Activated CD4-positive, CD25-positive, alpha-beta regulatory T cell treated with anti-CD3 and anti-CD28 coated beads, Interleukin-2, amount 50 U/mL, for 24 hours (primary cell): ENCODE measurements at places on chromosomes 3 and 15.
A peak's percentile ranks its signal among the peaks of the same experiment; 100 is the strongest.

- ATAC-seq: no peak
These were observed 43.6 kb upstream of the RPL32 start for GRCh38 chr3:12884790-12885582.

DNA sequence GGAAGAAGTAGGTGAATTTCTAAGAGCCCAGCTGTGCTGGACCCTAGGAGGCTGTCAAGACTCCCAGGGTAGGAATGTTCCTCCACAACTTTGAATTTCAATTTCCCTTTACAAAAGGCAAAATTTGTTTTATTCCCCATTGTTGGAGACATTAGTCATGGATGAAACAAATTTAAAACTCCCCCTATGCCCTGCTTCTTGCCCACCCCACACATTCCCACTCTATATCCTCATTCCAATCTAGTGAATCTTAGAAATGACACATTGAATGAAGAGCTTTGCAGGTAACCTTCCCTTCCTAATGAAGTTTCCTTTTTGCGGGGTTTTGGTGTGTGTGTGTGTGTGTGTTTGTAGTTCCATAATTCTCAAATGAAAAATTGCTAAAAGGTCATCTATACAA is 72.6 kb downstream of the CCNL1 start:
- no peak for ATAC-seq

DNA sequence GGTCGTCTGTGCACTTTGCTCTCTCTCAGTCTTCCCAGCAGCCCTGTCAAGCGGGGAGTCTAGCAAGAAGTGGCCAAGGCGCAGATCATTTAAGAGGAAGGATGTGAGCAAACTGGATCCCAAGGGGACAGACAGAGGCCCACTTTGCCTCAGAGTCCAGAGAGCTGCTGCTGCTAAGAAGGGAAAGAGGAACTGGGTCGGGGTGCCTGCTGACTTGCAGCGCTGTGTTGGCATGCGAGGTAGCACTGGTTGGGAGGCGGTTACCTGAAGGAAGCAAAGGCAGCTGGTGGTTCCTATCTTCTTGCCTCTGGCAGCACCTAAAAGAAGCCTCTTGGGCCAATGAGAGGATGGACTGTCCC is 28.1 kb downstream of the SMAD3 start:
- ATAC-seq: no peak

GRCh38 chr3:44114142-44114541 is 127.5 kb upstream of the TOPAZ1 start:
- no peak for ATAC-seq

GRCh38 chr3:112776836-112777235 is 69.8 kb downstream of the CD200R1L start:
- no peak for ATAC-seq

GRCh38 chr3:150666167-150666566 is 37.6 kb downstream of the ERICH6 start:
- no peak for ATAC-seq

DNA sequence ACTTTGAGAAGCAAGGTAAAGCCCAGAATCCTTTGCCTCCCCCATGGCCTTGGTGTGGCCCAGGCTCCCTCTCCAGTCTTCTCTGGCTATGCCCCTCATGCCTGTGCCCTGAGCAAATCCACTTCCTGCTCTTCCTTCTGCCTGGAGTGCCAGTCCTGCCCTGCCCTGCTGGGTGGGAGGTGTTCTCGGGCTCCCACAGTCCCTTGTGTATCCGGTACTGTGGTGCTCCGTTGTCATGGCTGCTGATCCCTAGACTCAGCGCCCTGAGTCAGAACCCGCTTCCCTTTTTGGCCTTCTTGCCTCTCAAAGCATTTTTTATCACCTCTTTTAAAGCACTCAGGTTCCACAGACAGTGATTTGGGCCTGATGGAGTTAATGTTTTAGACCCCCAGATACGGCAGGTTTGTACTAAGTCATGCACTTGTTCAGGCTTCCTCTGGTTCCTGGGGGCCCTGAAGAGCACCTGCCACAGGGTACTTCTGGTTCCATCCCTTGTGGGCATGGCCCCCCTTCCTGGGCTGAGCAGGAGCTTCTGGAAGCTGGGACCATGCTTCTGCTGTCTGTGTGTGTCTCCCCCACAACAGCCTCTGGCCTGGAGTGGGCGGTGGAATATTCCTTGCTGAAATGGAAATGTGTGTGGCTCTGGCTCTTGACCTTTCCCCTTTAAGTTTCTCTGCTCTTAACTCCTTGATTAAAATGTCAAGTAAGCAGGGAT is 29.6 kb upstream of the ADAMTS7 start:
- ATAC-seq: no peak

GRCh38 chr15:60000824-60001609 is 3.1 kb upstream of the FOXB1 start:
- ATAC-seq: no peak

DNA sequence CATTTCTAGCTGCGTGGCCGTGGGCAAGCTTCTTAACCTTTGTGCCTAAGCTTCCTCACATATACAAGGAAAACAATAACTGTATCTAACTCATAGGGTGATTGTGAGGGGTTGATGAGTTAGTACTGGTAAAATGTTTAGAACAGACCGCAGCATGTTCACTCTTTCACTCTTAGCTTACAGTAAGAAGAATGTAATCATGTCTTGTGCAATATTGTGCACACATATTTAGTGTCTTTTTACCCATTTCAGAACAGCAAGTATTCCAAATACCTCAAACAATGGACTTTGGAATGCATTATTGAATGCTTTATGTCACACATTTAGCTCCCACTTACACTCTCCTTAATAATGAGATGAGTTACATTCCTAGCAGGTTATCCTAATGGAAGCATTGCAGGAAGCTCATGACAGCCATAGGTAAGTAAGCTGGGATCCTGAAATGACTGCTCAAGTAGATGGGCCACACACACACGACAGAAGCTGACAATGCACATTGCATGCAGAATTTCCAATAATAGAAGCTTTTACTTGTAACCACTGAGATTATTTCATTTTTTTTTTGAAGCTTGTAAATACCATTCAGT is 468.9 kb upstream of the WNT5A start:
- ATAC-seq: no peak

- ATAC-seq: peak; percentile 59
These were observed 10.4 kb downstream of the SLITRK3 start for GRCh38 chr3:165185707-165186327.

GRCh38 chr3:126081618-126082361 is 2.1 kb downstream of the SLC41A3 start:
- ATAC-seq: no peak

DNA sequence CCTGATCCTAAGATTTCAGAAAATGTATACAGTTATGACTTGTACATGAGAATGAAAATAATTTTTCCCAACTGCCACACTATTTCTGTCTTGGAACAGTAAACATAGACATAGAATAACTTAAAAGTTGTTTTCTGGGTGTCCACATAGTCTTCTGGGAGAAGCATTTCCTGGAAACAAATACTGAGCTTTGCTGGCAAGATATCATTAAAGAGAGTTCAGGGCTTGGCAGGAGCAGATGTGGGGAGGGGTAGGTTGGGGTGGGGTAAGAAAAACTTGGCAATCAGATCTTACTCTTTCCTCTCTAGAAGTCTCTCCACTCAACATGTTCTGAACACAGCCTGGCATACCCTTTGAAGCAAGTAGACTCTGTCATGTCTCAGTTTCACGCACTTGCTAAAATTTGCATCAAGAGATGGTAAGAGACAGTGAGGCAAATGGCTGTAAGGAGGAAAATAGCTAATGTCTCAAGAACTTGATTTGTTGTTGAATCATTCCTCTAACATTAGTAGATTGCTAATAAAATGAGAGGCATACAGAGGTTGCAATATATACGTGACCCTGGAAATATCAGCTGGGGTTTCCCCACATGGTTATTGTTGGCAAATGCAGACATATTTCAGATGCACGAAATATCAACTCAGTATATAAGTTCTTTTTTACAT is 27.3 kb upstream of the ABI3BP start:
- no peak for ATAC-seq

DNA sequence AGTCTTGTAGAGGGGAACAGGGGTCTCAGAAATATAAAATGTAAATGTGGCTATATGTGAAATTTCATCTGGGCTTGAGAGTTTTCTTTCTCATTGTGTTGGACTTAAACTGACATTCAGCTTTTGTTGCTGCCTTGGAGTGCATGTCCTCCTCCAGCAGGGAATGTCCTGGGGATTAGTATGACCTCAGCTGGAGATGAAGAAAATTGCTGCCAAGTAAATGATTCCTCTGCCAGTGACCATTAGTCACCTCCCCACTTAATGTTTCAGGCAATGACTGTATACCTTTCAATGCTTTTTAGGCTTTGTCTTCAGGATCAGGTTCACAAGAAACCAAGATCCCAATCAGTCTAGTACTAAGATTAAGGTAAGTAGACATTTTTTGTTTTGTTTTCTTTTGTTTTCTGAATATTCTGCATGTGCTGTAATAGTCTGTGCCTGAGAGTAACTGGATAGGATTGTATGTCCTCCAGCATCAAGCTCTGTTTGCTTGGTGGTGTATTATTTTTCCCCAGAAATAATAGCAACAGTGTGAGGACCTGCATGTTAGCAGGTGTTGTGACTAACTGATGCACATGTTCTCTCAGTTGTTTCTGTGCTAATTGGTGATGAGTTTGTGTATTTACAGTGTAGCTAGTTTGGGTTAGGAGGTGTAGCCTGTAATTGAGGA is 18.1 kb upstream of the SLC22A13 start:
- no peak for ATAC-seq

GRCh38 chr3:172687501-172687900 is 23.4 kb downstream of the NCEH1 start:
- no peak for ATAC-seq

DNA sequence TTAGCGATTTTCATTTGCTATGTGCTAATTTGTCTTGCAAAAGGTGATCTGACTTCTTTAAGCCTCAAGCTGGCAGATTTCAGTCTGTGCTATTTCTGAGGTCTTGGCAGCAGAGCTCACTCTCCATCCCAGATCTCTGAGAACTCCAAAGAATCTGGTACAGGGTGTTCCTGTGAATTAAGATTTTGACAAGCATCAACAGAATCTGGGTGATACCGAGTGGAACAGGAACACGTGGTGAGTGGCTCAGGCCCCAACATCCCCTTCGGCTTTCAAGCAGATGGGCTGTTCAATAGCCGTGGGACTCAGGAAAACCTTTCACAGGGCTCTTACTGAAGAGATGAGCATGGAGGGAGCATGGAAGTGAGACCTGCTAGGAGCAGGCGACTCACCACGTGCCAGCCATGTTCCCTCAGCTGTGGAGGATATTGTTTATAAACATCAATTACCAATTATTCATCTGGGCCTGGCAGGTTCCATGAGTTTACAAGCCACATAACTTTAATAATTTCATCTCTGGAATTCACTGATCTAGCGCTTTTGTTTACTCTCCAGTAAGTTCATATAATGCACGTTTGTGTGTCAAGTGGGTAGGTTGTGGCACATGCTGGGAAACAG is 103.4 kb upstream of the SELENOK start:
- no peak for ATAC-seq

- no peak for ATAC-seq
These were observed 13.3 kb downstream of the NFKBIZ start for GRCh38 chr3:101862416-101863165.

- no peak for ATAC-seq
These were observed 22.5 kb downstream of the GASK1A start for GRCh38 chr3:43001556-43002121.

- ATAC-seq: peak; percentile 49
These were observed 27.2 kb upstream of the VPS33B start for GRCh38 chr15:91049378-91050127.

DNA sequence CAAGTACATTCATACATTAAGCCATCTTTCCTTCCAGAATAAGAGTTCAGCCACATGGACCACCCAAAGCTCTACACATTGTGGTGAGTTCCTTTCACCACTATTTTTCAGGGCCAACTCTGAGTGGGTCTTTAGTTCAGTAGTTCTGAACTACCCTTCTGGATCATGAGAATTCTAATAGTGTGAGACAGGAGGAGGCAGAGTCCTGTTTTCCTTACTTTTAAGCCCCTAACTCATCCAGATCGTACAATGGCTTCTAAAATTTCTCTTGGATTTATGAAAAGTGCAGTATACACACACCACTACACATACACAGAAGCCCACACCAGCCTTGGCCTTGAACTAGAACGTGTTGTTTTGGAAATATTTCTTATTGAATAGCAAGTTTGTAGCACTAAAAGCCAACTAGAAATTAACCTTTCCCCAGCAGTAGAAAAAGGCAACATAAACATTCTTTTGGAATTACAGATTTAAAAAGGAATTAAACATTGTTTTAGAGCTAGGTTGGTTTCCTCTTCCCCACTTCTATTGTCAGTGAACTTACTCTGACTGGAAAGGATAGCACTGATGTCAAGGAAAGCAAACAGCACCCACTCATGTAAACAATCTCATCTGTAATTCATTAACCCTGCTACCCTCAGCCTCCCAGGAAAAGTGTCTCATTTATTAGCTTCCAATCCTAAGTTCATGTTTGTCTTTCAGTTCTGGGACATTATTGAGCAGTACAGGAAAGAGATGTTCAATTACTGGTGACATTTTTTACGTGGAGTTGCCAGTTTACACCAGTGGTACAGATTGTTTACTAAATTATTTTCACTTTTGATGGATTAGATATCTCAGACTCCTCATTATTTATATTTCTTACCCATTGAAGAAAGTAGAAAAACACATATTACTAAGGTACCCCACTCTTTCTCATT is 95.7 kb upstream of the AGTR1 start:
- no peak for ATAC-seq

DNA sequence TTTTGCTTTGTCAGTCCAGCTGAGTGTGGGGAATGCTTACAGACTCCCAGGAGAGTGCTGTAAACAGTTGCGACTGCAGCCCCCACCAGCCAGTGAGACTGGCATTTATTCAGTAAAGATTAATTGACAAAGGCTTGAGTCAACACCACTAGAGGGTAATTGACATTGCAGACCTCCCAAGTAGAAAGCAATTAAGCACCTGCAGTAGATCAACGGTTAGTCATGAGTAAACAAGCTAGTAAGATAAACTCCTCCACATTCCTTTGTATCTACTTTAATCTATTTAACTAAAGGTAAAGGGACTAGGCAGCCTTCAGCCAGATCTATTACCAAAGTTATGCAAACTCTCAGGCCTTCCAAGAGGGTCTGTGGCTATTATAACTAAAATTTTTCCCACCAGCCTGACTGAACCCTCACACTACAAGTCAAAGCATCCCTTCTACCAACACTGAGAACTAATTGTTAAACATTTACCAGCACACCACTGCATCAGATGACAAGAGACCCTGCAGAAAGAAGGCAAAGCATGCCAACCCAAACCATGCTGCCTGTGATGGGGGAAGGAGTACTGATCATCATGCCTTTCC is 30.5 kb upstream of the GALNT15 start:
- no peak for ATAC-seq

- ATAC-seq: no peak
These were observed 48.2 kb downstream of the WWTR1 start for GRCh38 chr3:149609595-149609994.

- no peak for ATAC-seq
These were observed 138.8 kb downstream of the LRRK1 start for GRCh38 chr15:101057841-101058407.

DNA sequence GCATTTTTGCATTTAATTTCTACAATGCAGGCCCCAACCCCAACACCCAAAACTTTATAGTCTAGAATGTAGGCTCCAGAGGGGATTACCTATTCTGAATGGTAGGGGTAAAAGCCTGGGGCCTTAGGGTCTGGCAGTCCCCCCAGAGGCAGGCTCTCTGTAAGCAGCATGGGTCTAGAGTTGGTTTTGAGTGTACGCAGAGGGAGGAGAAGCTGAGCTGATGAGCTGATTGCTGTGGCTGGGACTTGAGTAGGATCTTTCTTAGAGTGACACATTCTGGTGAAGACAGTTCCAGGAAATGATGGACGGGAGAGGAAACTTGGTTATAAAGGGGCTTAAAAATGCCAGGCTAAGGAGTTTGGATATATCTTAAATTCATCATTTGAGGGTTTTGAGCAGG is 2.1 kb downstream of the LPP start:
- ATAC-seq: no peak

- no peak for ATAC-seq
These were observed 29.6 kb downstream of the TLNRD1 start for GRCh38 chr15:81030301-81030750.
